ENCODE measurements at places on chromosomes 2 and 18.

- no peak for DNase-seq
Measured at GRCh38 chr18:34697891-34698290, 12.2 kb upstream of the DTNA start.

DNA sequence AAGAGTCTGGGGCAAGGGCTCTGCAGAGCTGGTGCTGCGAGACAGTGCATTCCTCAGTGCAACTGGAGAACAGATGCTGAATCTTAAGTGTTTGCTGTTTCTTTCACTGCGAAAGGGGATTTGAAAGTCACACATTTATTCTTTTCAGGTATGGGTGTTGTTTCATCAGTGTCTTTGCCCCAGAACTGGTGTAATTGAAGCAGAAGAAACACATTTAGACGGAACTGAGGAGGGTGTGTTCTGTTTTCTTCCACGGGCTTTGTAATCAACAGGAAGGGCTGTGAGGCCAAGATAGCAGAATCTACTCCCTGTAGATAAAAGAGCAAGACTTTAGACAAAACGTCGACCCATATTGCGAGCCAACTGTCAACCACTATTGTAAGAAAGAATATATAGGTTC is 151.9 kb downstream of the EPHA4 start:
- DNase-seq, result no peak

DNA sequence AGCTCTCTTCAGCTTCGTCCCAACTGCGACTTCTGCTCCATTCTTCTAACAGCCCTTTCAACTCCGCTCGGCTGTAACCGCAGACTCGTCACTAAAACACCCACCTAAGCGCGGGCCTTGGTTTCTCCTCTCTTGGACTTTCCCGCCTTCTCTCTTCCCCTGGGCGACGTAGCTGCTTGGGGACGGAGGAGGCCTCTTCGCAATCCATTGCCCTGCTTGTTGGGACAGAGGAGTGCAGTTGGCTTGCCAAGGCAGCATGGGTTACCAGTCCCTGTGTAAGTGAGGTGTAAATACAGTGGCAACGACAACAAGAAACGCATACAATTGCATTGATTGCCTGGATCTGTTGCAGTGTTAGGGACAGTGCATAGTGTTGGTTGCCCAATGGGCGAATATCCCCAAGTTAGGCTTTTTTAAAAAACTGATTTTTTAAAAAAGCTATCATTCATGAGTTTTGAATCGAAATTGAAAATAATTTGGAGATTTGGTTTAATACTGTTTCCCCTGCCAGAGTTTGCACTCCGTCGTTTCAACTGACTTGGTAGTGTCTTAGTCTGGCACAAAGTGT is 484 bp upstream of the DARS1 start:
- peak; percentile 77 for DNase-seq

DNA sequence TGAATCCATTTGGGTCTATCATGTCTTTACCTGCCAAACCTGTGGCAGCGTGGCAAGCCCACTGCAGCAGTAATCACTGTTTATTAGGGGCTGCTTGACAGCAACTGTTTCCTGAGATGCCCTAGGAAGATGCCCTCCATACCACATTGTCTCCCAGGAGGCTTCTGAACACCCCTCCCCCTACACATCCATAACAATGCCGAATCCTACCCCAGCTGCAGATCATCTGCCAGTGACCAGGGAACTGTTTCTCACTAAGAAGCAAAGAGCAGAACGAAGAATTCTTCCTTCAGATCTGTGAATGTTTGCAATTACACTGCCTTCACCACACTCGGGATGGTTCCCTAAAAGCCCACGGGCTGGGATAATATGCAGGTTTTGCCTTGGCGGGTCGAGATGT is 127.8 kb downstream of the VIT start:
- no peak for DNase-seq

GRCh38 chr2:149858216-149858615 is 270.6 kb upstream of the MMADHC start:
- no peak for DNase-seq

GRCh38 chr2:115129536-115129935 is 687.1 kb downstream of the DPP10 start:
- no peak for DNase-seq

Measured in activated CD8-positive, alpha-beta T cell treated with anti-CD3 and anti-CD28 coated beads, Interleukin-2, amount 10 ng/mL, durations not matched to agents 7 days and 5 days (primary cell).